ENCODE measurements at places on chromosomes 1 and 21.
A peak's percentile ranks its signal among the peaks of the same experiment; 100 is the strongest.

DNA sequence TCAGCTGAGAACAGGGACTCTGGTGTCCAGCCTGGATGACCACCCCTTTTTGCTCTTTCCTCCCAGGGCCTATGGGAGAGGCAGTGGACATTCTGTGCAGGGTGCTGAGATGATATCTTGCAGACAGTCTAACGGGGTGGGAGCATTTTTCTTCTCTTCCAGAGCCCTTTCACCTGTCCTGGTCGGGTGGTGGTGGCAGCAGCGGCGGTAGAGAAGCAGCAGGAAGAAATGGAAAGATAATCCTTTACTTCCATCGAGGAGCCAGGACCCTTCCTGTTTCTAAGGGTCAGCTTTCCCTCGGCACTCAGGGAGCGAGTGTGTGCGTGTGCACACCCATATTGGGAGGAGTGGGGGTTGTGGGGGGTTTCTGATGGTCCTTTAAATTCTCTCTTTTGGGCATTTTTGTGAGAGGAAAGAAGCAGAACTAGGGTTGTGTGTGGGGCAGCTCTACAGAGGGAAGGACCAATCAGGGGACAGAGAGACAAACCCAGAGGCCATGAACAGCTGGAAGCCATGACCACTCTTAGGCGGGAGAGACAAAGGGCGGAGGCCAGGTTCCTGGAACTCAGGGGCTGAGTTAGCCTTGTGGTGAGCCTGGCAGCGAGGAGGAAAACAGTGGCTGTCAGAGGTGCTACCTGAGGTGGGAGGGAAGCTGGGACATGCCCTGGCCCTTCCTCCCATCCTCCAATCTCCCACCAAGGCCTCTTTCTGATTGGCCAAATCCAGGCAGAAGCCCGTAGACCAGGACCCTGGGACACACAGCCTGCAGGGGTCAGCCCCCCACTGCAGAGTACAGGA is 31.2 kb upstream of the CSF3R start:
- DNase-seq = no peak

DNA sequence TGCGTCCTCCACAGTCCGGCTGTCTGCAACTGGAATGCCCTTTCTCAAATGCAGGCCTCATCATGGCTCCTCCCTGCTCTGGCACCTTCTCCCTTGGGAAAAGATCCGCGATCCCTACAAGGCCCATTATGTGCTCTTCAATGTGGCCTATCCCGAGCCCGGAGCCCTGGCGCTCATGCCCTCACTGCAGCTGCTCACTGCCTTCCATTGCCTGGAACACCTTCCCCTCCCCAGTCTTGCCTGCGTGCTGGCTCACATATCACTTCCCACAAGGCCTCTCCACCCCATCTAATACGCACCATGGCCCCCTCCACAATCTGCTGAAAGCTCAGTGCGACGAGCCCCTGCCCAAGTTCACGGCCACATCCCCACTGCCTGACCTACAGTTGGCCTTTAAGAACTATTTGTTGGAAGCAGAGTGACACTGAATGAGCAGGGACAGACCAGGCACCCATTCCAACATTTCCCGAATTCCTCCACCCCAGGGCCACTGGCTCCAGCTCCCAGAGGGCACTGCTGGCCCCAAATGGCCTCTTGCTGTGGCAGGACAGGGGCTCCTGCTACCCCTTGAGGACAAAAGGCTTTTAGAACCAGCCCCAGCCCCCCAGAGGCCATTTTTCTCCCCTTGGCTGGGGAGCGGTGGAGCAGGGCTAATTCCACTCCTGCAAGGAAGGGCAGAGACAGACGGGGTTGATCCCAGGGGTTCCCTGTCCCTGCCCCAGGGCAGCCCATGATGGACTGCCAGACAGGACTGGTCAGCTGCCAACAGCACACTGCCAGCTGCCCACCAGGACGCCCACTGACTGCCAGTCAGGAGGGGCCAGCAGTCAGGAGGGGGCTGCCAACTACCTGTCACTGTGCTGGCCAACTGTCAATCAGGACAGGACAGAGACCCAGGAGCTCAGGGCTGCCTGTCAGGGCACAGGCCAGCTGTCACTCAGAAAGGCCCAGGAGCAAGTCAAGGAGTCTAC is 64.8 kb downstream of the DHRS3 start:
- DNase-seq = no peak

- DNase-seq = no peak
Measured at GRCh38 chr1:200733907-200734306, 4.8 kb upstream of the CAMSAP2 start.

GRCh38 chr1:47227341-47228232 is 4.4 kb downstream of the TAL1 start:
- DNase-seq = no peak

DNA sequence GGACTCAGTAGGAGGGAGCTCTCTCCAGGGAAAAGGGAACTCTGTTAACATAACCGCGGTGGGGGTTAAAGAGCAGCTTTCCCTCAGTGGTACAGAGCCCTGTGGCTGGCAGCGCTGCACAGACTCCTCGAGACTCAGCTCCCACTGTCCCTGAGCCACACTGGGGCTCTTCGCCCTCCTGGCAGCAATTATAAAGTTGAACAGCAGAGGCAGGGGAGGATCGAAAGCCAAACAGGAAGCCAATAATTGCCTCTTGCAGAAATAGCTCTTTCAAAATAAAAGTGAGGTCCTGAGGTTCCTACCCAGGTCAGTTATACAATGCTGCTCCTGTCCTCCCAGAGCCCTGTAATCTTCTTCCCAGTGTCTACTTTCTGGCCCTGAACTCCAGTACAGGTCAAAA is 77.0 kb downstream of the FAM78B start:
- no peak for DNase-seq

DNA sequence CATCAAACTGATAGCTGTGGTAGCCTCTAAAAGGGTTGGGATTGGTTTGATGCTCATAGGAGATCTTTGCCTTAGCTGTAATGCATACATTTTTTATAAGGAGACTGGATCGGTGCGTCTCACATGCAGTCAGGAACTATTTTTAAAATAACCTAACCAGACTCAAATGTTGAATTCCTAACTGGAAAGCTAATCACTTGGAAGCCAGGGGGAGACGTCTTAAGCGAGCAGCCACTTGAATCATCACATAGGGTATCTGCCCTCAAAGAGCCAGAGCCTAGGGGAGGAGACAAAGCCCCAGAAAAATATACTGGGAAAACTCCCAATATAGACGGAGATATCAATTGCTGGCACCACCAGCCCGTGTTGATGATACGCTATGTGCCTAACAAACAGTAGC is 61.7 kb upstream of the PUM1 start:
- DNase-seq = no peak

GRCh38 chr21:45353200-45353599 is 51.8 kb upstream of the COL18A1 start:
- no peak for DNase-seq

GRCh38 chr1:24805534-24806301 is 60.5 kb downstream of the CLIC4 start:
- DNase-seq = no peak

DNA sequence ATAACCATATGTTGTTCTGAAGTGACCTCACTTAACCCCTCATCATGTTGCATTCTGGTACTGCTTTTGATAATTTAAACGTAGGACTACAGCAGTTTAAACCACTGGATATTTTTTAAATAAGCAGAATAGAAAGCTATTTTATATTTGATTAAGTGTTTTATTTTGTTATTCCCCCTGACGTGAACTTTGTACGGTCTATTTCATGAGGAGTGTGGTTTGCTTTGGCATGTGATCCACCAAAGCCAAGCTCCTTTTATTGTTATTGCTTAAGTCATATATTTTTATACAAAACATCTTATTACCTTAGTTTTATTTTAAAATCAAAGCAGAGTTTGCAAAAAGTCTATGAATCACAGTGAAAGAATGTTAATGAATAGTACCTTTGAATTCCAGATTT is 101.4 kb upstream of the L1TD1 start:
- DNase-seq = no peak

DNA sequence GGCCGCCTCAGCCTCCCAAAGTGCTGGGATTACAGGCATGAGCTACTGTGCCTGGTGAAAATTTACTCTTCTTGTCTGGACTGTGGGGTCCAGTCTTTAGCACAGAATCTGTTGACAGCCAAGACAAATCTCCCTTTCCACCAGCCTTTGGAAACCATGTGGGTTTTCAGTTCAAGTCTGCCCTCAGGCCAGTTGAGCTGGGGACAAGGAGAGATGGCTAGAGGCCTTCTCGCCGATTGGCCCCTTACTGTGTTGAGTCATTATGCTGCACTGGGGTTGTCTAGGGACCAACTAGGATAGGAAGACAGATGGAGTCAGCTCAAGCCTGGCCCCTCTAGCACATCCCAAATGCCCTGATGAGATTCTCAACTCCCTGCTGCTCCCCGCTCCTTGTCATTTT is 8.6 kb upstream of the NKAIN1 start:
- DNase-seq = no peak

- DNase-seq = no peak
Measured at GRCh38 chr1:178051071-178051470, 42.8 kb upstream of the RASAL2 start.

DNA sequence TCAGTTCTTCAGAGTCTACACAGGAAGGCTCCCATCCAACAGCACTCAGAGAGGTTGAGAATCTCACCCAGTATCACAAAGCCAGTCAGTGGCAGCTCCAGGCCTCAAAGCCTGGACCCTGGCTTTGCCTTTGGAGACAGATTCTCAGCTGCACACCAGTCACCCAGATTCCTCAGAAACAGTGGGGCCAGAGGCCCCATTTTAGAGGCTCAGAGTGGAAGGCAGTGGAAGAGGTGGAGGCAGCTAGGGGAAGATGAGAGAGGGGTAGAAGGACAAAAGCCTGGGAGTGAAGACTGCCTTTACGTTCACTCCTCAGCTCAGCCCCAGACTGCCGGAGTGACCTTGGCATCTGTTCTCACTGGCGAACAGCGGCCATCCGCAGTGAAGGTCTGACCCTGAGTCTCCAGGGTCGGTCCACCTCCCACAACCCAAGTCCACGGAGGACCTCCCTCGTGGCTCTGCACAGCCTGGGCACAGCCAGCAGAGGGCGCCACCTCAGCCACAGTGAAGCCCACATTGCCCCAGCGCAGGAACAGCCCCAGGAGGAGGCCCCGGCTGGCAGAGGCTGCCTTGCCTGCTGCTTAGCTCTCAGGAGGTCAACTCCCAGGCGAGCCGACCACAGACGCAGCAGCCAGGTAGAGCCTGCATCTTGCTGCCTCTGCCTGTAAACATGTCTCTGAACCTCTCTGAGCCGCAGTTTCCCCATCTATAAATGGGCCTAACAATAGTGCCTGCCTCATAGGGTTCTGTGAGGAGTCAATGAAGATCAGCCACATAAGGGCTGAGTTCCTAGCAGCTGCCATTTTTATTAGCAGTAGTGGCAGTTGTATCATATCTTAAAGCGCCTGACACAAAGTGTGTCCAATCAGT is 5.9 kb upstream of the FNDC5 start:
- DNase-seq = peak; percentile 34

- no peak for DNase-seq
Measured at GRCh38 chr1:24498589-24498988, 4.0 kb upstream of the RCAN3 start.

GRCh38 chr1:214216779-214217178 is 64.2 kb upstream of the SMYD2 start:
- peak; percentile 78 for DNase-seq

DNA sequence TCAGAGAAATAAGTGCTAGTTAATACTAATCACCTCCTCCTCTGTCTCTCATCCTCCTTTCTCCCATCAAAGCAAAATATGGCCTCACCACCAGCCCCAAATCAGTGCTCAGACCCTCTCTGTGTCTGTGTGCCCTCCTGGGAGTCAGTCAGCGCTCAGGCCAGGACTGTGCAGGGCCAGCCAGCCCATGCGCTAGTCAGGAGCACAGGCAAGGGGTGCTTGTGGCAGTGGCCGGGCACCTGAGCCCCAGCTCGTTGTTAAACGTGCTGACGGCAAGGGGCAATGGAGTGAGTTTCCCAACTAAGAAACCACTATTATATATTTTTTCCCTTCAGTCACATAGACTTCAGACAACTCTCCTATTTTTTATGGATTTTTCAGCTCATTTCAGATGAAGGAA is 19.2 kb upstream of the PGD start:
- DNase-seq = no peak
